Brain pericyte (primary cell): ENCODE measurements at places on chromosomes 7 and 10.

DNA sequence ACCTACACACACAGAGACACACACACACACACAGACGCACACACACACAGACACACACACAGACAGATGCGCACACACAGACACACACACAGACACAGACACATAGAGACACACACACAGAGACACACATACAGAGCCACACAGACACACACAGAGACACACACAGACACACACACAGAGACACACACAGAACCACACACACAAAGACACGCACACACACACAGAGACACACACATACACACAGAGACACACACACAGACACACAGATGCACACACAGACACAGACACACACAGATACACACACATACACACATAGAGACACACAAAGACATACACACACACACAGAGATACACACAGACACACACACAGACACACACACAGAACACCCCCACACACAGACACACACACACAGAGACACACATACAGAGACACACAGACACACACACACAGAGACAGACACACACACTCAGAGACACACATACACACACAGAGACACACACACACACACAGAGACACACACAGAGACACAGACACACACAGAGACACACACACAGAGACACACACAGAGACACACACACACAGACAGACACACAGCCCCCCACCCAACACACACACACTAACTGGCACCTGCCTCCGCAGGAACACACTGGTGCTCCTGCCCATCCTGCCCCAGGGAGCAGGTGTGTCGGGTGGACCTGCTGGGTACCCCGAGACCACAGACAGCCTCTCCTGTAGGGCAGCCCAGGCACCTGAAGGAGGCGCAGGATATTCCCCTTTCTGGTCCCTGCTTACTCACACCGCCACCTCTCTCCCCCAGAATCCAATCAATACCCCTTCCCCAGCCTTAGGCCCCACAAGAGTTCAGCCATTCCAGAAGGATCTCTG, 5.4 kb upstream of the FZD9 start:
- no peak for DNase-seq

GRCh38 chr10:17431871-17432311, 22.5 kb downstream of the ST8SIA6 start:
- DNase-seq = no peak

GRCh38 chr10:16386855-16387254, 50.0 kb upstream of the PTER start:
- no peak for DNase-seq

GRCh38 chr7:151141855-151142685, 25.4 kb downstream of the GBX1 start:
- no peak for DNase-seq

DNA sequence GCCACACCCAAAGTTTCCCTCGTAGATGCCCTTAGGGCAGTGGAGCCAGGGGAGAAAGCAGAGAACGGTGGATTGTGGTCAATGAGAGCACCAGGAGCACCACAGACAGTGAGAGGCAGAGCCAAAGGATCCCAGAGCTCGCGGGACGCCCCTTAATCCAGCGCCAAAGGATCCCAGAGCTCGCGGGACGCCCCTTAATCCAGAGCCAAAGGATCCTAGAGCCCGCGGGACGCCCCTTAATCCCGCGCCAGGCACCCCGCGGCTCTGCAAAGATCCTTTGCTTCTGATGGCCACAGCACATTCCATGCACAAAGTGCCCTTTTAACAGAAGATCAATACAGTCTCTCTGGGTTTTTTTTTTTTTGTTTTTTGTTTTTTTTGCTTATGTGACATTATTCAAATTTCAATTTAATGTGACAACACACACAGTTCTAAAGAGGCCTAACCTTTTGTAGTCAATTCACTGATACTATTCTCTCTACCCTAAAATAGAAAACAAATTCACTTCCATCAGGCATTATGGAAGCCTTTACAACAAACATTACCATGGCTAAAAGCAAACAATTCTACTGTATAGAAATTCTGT, 52.9 kb upstream of the NCAPG2 start:
- DNase-seq = no peak

GRCh38 chr7:129213828-129214227, 11.0 kb upstream of the AHCYL2 start:
- DNase-seq = no peak

DNA sequence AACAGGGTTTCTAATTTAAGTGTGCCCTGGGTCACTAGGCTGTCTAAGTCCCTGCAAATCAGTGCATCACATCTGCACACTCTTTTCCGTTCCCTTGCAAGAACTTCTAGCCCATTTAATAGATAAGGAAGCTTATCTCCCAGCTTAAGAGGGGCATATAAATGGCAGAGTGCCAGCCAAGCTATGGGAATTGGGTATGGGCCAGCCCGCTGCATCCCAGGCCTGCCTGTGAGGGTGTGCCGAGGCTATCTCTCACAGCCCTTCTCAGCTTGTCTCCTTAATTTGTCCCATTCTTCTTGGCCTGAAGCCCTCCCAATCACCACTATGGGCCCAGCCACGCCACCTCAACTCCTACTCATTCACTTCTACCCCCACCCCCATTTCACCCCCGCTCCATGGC, 14.7 kb downstream of the AQP1 start:
- no peak for DNase-seq

DNA sequence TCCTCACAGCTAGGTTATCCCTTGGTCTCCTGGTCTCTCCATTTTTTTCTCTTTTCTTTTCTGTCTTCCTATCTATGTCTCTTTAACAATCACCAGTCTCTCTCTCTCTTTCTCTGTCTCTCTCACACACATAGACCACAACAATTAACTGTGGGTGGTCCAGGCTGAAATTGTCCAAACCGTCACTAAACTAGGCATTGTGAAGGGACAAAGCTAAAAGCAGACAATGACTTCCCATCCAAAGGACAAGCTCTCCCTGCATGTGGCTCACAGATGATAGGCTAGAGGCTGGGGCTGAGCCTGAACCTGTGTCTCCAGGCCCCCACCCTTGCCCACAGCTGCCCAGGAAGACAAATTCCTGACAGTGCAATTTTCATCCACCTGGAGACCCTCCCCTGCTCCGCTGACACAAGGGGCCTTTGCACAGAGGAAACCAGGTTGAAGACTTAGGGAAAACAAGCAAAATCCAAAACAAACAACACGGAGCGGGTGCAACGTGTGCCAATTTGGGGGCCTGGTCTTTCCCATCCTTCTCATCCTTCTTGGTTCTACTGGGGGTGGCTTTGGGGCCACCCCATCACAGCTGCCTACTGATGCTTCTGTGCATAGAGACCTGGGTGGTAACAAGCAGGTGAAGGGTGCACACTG, 755.4 kb downstream of the GRID1 start:
- DNase-seq = no peak

GRCh38 chr10:43254199-43254730, 12.6 kb downstream of the RASGEF1A start:
- no peak for DNase-seq

DNA sequence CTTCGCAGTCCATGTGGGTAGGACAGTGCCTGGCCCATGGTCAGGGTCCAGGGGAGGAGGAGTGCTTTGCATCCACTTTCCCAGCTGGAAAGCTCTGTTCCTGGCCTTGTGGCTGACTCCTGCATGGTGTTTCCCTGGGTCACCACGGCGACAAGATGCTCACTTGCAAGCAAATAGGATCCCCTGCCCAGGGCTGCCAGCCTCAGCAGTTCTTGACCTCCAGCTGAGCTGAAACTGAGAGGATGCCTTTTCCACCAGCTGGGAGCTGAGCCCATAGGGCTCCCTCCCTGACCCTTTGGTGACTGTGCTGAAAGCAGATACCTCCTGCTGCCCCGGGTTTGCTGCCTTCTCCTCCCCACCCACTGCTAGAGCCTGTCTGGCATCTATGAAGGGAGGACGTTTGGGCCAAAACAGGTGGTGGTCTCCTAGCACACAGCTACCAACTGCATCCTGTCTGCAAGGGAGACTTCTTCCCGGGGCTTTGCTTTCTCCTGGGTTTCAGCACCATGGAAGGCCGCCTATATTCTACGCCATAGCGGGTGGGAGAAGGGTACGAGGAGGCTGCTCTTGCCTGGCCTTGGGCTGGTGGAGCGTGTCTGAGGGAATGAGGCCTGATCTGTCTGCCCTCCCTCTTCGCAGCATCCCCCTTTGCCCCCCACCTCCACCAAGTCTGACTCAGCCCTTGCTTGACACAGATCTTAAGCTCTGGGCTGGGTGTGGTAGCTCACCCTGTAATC, 34.4 kb downstream of the UBTD1 start:
- peak; percentile 64 for DNase-seq

GRCh38 chr10:71984809-71985388, 20.7 kb downstream of the CHST3 start:
- no peak for DNase-seq

GRCh38 chr7:50409856-50410745, 40.0 kb downstream of the FIGNL1 start:
- DNase-seq = no peak

DNA sequence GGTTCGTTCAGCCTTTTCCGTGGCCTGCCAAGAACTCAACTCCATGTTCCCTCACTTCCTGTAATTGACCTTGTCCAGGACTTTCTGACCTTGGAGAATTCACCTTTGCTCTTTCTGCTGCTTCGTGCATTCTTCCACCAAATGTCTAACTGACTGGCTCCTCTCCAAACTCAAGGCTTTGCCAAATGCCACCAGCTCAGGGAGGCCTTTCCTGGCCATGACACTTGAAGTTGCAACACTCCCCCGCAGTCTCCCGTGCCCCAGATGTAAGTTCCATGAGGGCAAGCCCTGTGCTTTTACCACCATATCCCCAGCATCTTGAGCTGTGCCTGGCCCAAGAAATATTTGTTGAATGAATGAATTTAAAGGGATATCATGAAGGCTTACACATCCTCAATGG, 238.4 kb downstream of the ARHGAP21 start:
- DNase-seq = no peak

DNA sequence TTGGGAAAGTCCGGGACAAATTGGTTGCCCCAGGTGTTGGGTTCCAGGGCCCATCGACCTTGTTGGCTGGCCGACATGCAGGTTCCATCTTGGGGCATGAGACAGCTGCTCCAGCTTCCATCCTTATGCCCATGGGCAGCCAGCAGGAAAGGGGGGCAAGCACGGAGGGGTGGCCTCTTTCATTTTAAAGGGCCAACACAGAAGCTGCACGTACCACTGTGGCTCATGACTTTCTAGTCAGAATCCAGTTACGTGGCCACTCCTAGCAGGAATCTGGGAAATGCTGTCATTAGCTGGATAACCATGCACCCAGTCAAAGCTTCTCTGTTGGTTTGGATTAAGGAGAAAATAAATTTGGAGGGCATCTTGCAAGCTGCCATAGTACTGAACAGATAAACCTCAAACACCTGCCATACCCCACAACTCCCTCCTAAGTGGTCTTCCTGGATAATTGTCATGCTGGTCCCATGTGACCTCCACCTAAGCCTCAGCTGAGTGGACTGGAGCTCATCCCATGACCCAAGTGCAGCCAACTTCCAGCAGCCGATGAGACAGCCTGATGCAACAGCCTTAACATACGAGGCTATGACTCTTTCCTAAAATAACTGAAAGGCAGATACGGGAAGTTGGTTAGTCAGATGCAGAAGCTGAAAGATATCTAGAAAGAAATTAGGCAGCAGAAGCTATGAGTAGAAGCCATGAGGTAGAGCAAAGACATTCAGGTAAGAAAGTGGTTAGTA, 21.4 kb upstream of the GSDME start:
- DNase-seq = no peak

DNA sequence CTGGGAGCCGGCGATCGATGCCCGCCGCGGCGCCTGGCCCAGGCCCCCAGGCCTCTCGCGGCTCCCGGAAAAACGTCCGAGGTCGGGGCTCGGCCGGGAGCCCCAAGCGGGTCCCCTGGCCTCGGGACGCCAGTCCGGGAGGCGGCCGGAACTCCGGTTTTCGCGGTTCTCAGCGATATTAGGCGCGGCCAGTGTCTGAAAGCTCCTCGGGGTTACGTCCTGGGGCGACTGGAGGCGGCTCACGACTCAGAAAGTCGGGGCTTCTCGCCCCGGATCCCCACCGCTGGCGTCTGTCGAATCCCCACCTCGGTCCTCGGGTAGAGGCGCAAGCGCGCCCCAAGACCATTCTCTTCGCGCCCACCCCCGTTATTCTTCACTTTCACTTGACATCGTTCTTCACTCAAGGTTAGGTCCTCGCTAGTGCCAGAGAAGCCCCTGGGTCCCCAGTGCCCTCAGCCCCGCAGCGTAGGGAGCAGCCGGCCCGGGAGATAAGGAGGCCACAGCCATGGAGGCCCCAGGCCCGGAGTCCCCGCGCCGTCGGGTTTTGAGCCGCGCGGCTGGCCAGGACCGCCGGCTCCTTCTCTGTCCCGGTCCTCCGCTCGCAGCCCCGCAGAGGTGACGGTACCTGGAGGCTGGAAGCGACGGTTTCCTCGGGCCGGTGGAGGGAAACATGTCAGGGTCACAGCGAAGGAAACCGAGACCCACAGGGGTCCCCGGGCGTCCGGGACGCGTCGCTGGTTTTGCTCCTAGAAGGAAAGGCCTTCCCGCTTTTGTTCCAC, 35.2 kb upstream of the EBLN1 start:
- no peak for DNase-seq

DNA sequence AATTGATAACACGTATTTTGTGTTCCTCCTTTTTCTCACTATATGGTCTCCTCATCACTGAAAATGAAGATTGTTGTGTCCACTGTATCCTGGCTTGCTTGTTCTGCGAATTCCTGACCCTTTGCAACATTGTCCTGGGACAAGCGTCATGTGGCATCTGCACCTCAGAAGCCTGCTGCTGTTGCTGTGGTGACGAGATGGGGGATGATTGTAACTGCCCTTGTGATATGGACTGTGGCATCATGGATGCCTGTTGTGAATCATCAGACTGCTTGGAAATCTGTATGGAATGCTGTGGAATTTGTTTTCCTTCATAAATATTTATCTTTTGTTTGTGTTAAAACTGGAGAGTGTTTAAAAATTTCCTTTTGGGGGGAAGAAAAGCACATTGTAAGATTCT, 93.7 kb downstream of the MDFIC start:
- no peak for DNase-seq

GRCh38 chr7:144723301-144723700, 112.6 kb downstream of the TPK1 start:
- DNase-seq = no peak

GRCh38 chr10:60335708-60336107, 54.0 kb downstream of the ANK3 start:
- no peak for DNase-seq

DNA sequence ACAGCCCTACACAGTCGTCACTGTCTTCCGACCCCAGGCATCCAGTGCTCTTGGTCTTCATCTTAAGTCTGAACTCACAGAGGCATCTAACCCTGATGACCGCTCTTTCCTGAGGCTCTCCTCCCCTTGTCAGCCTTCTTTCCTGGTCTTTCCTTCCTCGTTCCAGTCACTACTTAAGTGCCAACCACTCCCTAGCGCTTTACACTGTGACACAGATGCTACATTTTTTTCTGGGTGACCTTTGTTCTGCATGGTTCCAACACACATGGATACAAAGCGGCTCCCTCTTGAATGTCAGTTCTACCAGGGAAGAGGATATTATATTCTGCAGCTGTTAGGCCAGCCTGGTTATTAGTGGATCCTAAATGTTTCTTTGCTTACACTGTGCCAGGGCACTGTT, 12.7 kb downstream of the YWHAG start:
- DNase-seq = no peak

GRCh38 chr7:119175911-119176627, 951.6 kb downstream of the ANKRD7 start:
- peak; percentile 20 for DNase-seq
